SW 1271 (cell line): ENCODE measurements at places on chromosomes 3 and 15.

DNA sequence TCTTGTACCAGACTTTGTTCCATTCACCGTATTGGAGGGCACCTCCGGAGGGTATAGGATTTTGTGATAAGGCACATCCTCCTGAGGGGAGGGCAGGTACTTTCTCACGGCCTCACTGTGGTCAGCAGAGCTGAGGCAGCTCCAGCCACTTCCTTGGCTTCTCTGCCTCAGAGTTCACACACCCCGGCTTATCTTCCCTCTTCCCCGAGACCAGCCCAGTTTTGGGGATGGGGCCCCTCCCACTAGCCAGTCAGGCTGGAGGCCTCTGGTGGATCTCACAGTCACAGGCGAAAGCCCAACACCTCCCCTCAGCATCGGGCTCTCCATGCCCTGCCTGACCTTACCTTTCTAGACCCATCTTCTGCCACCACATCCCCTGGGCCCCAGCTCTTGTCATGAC is 316.2 kb upstream of the CTDSPL start:
- no peak for DNase-seq

DNA sequence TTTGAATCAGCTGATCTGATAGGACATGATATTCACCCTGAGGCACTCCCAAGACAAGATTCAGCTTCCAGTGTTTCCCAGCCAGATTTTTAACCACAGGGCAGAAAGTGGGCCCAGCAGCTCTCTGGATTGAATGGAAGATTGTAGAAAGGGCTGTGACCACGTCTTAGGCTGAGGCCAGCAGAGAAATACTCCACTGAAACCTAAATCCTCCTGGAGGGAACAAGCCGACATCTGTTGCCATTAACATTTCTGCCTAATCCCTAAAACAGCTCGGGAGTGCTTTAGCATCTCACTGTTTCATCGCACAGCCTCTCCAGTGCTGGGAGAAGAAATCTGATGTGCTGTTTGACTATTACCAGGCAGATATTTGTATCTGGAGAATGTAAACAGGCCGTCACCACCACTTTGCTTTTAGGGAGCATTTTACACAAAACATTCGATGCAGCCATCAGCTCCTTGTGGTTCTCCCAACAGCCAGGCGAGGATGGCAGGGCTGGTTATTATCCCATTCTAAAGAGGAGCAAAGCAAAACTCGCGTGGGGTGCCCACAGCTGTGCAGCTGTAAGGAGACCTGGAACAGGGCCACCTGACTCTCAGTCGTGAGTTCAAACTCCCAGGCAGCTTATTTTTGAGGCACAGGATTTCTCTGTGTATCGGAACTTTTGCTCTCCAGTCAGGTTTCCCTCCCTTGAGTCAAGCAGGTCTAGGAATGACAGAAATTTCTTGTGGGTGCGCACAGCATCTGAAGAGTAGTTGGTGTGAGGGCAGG is 117.4 kb downstream of the LIPC start:
- DNase-seq, result no peak

- DNase-seq, result no peak
Measured at GRCh38 chr15:75164625-75165350, 36.9 kb upstream of the C15orf39 start.

DNA sequence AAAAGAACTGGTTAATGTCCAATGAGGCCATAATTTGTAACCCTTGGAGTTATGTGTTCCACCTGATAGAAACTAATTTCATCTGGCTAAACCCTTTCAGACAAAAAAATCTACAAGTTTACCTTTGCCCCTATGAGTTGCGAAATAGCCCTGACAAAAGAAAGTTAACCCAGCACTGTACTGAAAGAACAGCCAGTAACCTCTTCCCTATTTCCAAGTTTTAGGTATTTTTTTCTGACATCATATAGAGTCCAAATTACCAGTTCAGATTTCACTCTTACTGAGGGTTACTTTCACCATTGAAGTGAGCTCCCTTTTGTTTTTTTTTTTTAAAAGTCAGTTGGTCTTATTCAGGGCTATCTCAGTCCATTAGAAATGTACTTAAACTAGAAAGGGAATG is 42.8 kb upstream of the PTPRG start:
- no peak for DNase-seq
